ENCODE measurements at places on chromosomes 5 and 9. TPM values are rescaled to one million over a fixed set of nuclear protein-coding genes. Genes with fewer than 3 reads are reported as not detected.

IFNB1 gene
- total RNA-seq = 3.2 TPM

SPARC gene
- 15,667 TPM for total RNA-seq

BRIX1 gene
- total RNA-seq = 28.6 TPM

DNA sequence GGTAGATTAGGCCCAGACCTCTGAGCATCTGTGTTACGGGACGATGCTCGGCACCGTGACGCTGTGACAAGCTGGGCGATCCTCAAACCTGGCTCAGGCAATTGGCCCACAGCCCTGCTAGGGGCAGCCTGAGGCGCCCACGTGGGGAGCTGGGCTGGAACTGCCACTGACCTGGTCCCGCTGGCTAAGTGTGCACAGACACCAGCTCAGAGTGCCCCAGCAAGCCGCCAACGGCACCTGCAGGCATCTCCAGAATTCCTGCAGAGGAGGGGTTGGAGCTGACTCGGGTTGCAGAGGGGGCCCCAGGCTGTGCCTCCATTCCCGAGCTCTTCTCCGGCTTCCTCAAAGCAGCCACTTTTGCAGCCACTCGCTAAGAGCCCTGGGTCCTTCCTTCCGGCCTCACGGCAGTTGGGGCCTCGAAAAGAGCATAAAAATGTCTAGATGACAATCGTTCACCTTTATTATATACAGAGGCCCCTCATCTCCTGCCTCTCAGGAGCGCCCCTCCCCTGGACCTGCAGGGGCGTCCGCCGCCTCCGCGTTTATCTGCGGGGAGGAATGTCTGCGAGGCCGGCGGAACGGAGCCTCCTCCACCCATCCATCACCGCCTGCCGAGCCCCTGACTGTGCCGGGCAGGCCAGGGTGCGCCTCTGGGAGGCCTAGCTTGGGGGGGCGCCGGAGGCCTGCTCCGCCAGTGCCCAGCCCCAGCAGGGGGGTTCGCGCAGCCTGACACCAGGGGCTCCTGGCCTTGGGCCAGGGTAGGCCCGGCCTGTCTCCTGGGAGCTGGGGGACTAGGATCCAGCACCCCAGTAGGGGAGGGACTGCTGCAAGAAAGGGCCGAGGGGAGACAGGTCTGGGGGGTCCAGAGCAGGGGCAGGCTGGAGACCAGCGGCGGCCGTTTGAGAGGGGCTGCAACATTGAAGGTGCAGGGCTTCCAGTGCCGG lies 144.9 kb downstream of the BARX1 start:
- no peak for DNase-seq

GRCh38 chr5:127697894-127698600 lies 5.1 kb upstream of the CCDC192 start:
- DNase-seq = peak; percentile 88

DNA sequence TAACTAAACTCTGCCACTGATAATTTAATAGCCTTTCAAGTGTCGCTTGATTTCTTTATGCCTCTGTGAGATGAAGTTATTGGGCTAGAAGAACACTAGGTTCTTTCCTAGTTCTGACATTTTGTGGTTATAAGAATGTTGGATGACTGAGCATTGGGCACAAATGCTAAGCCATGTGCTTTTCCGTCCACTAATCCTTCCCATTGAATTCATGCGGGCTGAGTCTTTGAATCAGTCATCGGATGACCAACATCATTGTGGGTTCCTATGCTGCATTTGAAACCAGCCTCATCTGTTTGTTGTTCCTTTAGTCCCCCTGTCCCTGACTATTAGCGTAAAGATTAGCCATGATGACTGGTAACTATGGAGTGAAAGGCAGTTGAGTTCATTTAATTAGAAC lies 58.5 kb downstream of the ALDH1A1 start:
- DNase-seq = peak; percentile 78

DNA sequence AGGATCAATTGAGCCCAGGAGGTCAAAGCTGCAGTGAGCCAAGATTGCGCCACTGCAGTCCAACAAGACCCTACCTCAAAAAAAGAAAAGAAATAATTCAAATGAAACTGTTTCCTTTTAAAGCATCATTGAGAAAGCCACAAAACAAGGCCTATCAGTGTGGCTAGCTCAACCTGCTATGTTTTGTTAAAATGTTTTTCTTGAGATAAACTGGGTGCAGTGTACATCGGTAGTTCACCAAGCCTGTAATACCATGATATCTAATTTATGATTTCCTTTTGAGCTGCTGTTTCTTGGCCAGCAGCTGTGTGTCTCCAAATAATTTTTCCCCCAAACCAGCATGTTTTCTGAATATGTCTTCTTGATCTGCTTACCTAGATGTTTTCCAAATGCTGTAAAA lies 97.3 kb upstream of the GOLGA1 start:
- DNase-seq = no peak

- DNase-seq = peak; percentile 49
Observed at GRCh38 chr9:97039514-97039860, 545 bp upstream of the CTSV start.

DNA sequence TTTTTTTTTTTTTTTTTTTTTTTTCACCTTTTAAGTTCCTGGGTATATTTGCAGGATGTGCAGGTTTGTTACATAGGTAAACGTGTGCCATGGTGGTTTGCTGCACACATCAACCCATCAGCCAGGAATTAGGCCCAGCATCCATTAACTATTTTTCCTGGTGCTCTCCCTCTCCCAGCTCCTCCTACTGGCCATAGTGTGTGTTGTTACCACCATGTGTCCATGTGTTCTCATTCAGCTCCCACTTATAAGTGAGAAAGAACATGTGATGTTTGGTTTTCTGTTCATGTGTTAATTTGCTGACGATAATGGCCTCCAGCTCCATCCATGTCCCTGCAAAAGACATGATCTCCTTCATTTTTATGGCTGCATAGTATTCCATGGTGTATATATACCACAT lies 350.5 kb downstream of the MAN2A1 start:
- no peak for DNase-seq

DNA sequence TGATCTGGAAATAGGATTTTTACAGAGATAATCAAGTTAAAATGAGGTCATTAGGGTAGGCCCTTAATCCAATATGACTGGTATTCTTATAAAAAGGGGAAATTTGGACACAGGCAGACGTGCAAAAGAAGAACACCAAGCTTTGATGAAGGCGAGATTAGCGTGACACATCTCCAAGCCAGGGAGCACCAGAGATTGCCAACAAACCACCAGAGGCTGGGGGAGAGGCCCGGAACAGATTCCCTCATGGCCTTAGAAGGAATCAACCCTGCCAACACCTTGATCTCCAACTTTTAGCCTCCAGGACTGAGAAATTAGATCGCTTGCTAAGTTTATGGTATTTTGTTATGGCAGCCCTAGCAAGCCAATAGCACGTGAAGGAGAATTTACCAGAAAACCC lies 10.8 kb upstream of the ARSI start:
- no peak for DNase-seq

- DNase-seq = peak; percentile 44
Observed at GRCh38 chr5:35089334-35090314, 41.9 kb upstream of the AGXT2 start.

GRCh38 chr9:4259489-4259888 lies 40.4 kb downstream of the GLIS3 start:
- DNase-seq = no peak

GRCh38 chr9:35499029-35499700 lies 9.3 kb downstream of the RUSC2 start:
- no peak for DNase-seq

DNA sequence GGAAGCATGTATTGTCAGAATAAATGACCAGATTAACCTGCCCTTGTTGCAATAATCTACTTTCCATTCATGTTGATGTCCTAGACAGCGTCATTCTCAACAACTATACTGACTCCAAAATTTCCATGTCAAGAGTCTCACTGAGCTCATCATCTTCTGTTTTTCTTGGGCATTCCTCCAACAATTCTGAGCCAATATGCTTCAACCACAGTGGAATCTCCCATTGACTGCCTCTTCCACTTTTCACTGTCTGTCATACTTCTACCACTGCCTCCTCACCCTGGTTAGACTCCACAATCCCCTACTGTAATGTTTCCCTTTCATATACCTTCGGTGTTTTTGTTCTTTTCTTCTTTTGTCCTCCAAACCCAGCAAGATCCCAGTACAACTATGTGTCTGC lies 162.8 kb downstream of the TLE1 start:
- peak; percentile 82 for DNase-seq

GRCh38 chr9:25684321-25684720 lies 6.1 kb upstream of the TUSC1 start:
- no peak for DNase-seq

DNA sequence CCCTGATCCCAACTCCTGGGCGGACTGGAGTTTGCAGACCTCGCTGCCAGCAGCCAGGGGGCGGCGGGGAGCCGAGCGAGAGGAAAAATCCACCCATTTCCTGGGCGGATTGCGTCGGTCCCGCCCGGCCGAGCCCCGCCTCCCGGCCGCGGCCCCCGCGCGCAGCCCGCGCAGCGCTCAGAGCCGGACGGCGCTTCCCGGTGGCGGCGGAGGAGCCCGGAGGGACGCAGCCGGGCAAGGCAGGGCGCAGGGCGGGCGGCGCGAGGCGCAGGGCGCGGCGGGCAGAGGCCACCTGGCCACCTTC lies at the start of gene OLFM1:
OLFM1 (plus strand) TSS at position 180 of the 304 bp plus-strand sequence. CDS start 322 bp downstream, outside the sequence.
- DNase-seq = peak; percentile 41

GRCh38 chr9:76004526-76004925 lies 114.1 kb downstream of the PCSK5 start:
- no peak for DNase-seq

- DNase-seq = no peak
Observed at GRCh38 chr5:140366589-140367255, 6.7 kb downstream of the SLC4A9 start.

GRCh38 chr9:136013116-136013515 lies 51.9 kb upstream of the UBAC1 start:
- DNase-seq = no peak
